T-helper 22 cell (primary cell): ENCODE measurements at places on chromosomes 5 and 9.

GRCh38 chr9:112581469-112582176, 95.0 kb downstream of the KIAA1958 start:
- DNase-seq = no peak

DNA sequence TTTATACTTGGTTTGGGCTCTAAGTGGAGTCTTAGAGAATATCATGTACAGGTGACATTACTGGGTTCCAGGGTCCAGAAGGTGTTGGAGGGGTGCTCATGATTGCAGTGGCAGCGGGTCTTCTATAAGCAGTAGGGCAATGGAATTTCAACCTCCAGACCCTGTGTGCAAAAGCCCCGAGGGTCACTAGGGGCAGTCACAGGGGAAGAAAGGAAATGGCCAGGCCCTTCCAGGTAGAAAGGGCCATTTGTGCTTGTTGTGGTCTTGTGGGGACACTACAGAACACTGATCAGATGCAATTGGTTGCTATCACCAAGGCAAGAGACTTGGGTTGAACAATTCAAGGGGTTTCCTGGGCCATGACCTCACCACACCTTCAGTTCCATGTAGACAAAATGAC, 283.4 kb downstream of the GADD45G start:
- no peak for DNase-seq

GRCh38 chr5:146722361-146722779, 156.2 kb downstream of the PPP2R2B start:
- DNase-seq = no peak

DNA sequence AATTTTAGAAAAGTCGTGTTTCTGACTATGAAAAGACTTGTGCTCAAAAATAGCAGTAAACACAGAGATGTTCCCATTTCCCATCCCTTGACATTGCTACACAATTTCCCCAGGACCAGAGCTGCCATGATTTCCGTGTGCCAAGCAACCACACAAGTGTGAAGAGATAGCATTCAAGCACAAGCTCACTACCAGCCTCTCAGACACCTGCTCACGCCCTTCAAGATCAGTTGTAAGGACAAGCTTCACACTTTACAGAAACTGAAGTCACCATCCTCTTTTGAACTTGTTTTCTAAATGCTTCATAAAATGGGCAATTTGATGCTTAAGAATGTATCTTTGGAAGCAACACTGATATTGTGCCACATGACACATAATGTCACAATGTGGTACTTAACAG, 333.1 kb downstream of the CAAP1 start:
- no peak for DNase-seq

GRCh38 chr5:142210864-142211412, 102.4 kb downstream of the NDFIP1 start:
- no peak for DNase-seq
